ENCODE measurements at places on chromosomes 12 and 14.

DNA sequence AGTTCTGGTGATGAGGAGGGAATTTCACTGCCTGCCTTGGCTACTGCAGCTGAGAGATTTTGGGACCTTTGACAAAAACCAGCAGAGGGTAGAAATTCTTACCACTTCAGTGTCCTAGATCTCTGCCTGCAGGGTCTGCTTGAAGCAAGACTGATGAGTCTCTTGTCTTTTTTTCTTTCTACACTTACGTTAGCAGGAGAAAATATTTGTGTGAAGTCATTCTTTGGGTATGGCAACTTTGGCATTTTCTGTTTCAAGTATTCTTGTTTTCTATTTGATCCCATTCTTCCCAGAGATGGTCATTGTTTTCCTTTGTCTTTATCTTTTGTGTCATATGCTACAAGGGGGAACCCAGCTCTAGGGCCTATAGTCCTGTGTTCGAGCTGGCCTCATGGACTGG, 65.6 kb upstream of the FERMT2 start:
- peak; percentile 75 for DNase-seq

DNA sequence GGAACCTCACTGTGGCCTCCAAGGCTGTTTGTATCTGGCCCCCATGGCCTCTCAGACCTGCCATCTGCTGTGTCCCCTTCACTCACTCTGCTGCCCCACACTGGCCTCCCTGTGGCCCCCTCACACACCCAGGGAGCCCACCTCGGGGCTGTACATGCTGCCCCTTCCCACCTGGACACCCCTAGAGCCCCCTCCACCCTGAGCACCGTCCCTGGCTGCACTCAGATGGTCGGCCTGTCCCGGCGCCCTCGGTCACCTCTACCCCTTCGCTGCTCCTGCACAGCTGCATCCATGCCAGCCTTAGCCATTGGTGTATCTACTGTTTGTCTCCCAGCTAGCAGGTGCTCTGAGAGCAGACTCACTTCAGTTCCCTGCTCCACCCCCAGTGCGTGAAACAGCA, 144.4 kb downstream of the RIMBP2 start:
- no peak for DNase-seq

- no peak for DNase-seq
These were observed 124.2 kb downstream of the CACNA1C start for GRCh38 chr12:2177003-2177402.

- peak; percentile 59 for DNase-seq
These were observed 18.9 kb downstream of the SNRPF start for GRCh38 chr12:95877622-95878021.

DNA sequence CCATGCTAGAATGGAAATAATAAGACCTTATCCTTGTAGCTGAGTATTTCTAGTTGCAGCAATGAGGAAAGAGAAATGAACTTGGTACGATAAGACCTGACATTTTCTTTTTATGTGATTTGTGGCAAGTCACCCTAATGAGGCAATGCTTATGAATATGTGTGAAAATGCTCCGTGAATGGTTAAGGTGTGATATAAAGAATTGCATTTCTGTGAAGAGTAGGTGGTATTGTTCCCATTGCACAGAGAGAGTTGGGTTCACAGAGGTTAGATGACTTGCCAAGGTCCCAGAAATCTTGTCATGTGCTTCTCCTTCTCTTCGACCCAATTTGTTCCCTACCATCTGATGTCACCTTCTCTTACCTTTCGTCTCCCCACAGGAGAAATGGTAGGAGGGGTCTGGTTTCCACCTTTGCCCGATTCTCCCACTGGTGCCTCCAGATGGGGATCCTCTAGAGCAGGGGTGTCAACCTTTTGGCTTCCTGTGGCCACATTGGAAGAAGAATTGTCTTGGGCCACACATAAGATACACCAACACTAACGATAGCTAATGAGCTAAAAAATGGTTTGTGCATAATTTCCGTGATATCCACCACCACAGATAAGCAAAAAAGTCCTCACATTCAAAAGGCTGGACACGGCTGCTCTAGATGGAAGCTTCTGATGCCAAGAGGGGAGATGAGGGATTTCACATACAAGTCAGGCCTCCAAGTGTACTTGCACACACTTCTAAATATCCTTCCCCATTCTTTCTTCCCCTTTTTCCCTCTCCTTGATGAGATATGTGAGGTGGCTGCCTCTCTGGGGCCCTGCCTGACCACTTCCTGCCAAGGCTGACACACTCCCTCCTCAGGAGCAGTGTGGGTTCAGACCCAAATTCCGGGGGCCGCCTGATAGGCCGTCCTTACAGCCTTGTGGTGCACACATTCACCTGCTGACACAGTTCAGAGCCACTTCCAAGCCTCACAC, 96.1 kb downstream of the PLXNC1 start:
- DNase-seq, result no peak
